NCI-H187 (cell line): ENCODE measurements at places on chromosomes 16 and 17.

GRCh38 chr17:62057696-62058095, 7.4 kb downstream of the MED13 start:
- no peak for DNase-seq

- DNase-seq: no peak
These were observed 35.9 kb downstream of the TMEM132E start for GRCh38 chr17:34615326-34615725.

- no peak for DNase-seq
These were observed 599 bp downstream of the RNF112 start for GRCh38 chr17:19411631-19412030.

DNA sequence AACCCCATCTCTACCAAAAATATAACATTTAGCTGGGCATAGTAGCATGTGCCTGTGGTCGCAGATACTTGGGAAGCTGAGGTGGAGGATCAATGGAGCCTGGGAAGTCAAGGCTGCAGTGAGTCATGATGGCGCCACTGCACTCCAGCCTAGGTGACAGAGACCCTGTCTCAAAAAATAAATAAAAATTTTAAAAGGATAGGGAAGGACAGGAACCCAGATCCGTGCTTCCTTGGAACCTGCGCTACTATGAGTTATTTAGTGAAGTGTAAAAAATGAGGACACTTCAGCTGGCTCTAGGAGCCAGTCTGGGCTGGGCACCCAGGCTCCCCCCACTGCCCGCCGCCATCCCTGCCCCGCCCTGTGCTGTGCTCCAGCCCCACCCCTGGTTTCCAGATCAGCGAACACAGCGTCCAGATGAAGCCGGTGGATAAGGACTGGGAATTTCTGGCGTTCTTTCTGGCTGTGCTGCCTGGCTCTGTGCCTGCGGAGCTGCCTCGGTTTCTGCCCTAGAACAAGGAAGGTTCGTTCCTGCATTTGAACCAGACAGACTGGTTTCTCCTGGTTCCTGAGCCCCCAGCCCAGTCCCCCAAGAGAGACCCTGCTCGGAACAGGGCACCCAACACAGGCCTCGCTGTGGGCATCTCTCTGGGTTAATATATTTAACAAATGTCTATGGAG, 18.5 kb downstream of the PLLP start:
- peak; percentile 27 for DNase-seq

- DNase-seq: no peak
These were observed 11.5 kb downstream of the CLUH start for GRCh38 chr17:2700030-2700490.

DNA sequence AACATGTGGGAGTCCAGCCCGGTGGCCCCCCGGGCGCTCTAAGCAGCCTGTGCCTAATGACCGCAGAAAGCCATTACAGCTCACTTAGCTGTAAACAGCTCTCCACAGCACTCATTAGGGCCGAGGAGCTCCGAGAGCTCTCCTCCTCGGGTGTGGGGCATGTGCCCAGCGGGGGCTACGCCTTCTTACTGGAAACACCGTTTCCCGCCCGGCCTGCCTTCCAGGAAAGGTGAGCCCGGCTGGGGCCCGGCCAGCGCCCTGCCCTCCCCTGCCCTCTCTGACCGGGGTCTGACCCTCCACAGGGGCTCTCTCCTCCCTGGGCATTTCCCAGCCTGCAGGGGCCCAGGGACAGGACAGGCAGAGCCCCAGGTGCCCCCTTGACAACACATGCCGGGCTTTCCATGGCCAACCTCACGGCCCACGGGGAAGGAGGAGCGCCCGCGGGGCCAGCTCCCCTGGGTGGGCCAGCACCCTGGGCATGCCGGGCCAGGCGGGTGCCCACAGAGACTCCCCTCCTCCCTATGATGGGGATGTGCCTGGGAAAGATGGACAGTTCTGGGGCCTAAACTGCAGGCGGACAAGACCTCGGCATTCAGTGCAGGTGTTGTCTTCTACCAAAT, 72.6 kb downstream of the SDK2 start:
- DNase-seq: peak; percentile 65

- DNase-seq: no peak
These were observed 30.2 kb downstream of the PLCD3 start for GRCh38 chr17:45101883-45102811.

DNA sequence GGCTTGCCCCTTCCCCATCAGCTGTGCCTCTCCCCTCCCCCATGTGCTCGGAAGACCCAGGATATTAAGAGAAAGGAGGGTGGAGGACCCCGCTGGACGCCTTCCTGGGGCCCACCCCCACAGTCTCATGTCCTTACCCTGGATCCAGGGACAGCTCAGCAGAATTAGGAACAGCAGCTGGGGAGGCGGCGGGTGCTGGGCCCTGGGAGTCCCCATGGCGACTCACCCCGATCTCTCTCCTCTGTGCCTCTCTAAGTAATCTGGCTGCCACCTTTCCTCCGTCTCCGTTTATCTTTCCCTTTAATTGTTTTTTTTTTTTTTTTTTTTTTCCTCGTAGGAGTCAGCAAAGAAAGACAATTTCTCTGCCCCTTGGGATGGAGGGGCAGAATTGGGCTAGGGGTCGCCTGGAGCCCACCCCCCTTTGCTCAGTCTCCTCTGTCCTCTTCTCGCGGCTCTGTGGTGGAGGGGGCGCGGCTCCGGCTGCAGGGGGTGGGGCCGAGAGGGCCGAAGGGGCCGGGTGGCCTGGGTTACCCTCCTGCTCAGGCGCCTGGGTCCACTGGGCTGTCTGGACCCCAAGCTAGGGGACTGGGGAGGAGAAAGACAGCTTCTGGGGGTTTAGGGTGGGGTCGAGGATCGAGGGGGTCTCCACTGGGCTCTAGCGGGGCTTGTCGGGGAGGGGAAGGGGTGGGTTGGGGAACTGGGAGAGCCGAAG, 390 bp downstream of the SEZ6L2 start:
- no peak for DNase-seq

DNA sequence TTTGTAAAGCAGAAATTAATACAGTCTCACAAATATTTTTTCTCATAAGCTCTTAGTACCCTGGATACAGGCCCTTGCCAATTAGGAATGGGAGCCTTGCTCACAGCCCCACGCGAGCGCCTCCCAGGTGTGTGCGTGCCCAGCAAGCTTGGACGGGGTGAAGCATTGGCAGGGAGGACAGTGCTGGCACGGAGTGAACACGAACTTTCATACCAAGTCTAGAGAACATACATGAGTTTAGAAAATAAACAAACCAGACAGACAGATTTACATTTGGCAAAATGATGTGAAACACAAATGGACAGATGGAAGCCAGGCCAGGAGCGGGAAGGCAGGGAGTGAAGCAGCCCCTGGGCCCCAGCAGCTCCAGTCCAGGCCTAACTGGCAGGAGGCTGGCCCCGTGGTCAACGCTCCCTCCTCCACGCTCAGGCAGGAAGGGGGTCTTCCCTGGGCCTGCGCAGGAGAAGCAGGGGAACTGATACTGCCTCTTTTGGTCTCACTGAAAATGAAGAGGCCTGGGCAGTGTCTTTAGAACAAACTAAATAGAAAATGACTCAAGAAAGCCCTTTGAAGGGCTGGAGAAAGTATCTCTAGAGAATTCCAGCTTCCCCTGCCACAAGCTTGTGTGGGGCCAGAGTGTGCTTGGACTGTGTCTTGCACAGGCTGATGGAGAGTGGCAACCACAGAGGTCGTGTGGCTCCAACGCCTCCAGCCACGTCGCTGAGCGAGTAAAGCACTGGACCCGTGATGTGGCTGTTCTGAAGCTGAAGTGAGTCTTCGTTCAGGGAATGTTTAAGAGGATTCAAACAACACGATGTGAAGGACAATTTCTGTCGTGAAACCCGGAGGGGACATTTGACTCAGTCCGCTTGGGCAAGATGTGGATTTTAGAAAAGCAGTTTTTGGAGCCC, 9.9 kb upstream of the FOXJ1 start:
- no peak for DNase-seq

DNA sequence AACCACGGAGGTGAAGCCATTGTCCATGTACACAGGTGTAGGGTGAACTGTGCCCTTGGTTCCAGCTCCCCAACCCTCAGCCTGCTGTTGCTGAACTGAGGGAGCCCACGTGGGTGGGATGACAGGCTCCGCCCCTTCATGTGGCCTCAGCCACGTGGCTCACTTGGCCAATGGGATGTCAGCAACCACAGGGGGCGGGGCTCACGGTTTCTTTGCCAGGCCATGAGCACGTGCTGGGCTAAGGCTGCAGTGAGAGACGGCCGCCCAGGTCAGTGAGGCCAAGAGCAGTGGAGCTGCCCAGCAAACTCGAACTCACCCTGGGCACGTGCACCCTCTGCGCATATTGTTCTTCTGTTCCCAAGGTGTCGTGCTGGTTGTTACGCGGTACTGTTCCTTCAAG, 282.6 kb downstream of the IRF8 start:
- DNase-seq: no peak

DNA sequence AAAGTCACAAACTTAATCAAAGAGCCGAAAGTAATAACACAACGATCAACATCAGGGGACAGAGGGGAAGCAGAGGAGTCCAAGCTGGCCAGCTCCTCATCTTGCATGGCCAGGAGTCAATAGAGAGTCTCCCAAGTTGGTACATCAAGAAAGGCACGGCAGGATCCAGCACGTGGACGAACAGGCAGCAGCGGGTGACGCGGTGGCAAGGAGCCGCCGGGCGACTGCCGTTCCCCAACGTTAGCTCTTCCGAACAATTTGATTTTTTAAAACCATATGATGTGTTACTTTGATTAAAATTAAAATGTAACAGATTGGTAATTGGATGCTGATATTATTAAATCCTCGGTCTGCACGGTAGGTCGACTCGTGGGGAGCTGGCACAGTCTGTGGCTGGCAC, 81.8 kb upstream of the DOC2B start:
- DNase-seq: no peak

GRCh38 chr17:55672585-55673501, 49.8 kb downstream of the TMEM100 start:
- DNase-seq: no peak

DNA sequence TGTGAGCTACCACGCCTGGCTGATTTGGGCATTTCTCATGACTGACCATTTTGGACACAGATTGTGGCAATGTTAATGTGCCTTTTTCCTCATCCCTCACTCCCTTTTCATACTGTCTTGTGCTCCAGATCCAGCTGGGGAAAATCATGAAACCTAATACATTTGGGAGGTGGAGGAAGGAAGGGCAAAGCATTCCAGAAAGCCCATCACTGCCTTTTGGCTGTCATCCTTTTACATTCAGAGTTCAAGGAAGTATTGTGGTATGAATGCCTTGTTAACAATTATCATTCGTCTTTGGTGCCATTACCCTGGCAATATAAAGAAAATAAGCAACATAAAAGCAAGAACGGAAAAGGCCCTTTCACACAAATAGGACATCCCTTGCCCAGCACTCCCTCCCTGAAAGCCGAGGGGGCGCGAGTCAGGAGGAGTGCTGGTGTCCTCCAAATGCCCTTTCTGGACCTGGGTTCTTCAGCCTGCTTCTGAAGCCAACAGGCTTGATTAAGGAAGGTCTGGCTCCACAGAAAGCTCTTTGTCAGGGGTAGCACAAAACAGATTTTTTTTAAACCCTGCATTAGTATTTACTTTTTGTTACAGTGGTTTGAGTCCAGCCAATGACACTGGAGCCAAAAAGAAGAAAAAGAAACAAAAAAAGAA, 20.1 kb downstream of the NMT1 start:
- no peak for DNase-seq

- no peak for DNase-seq
These were observed 43.9 kb upstream of the RCVRN start for GRCh38 chr17:9948928-9949327.

GRCh38 chr17:379531-380465, 27.2 kb upstream of the RPH3AL start:
- DNase-seq: no peak

DNA sequence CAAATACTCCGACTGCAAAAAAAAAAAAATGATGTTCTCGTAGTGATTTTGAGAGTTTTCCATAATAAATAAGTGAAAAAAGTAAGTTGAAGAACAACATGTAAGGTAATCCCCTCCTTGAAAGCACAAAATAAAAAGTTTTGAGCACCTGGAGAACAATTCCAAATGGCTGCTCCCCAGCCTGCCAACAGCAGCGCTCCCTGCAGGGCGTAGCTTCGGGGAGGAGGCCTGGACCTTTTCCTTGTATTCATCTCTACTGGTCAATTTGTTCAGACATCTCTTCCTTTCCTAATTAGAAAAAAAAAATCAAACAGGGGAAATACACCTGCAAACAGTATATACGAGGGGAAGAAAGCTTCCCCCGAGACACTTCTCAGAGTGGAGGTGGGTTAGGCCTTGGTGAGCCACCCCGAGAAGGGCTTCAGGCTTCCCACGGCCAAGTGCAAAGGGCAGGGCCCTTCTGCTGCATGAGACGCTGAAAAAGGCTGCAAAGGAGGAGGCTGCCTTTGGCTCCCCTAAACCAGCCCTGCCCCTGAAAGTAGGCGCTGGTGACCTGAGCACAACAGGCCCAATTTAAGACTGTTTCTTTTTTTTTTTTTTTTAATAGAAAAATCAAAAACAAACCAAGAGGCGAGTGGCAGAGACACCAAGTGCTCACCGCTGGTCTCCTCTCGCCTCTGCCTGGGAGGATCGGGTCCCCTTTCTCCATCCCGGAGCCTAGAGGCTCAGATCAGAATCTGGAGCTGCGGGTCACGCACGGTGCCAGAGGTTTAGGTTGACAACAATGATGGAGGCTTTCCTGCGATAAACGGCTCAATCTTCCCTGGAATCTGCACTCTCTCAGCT, 193.1 kb upstream of the FOXF1 start:
- no peak for DNase-seq

- no peak for DNase-seq
These were observed 596.0 kb upstream of the GOT2 start for GRCh38 chr16:59330019-59330670.

DNA sequence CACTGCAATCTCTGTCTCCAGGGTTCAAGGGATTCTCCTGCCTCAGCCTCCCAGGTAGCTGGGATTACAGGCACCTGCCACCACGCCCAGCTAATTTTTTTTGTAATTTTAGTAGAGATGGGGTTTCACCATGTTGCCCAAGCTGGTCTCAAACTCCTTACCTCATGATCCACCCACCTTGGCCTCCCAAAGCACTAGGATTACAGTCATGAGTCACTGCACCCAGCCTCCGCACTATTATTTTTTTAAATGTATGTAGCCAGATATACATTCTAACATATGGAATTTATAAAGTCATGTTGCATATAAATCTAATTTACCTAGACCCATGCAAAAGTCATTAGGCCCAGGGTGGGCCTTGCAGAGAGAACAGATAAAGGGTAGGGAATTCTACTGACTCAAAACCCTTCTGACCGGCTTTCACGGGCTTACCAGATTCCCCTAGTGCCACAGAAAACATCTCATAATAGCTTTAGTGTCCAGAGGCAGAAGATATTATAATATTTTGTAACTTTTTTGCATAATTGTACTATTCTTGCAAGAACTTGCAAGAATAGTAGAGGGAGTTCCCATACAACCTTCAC, 20.5 kb upstream of the HELZ start:
- DNase-seq: no peak

DNA sequence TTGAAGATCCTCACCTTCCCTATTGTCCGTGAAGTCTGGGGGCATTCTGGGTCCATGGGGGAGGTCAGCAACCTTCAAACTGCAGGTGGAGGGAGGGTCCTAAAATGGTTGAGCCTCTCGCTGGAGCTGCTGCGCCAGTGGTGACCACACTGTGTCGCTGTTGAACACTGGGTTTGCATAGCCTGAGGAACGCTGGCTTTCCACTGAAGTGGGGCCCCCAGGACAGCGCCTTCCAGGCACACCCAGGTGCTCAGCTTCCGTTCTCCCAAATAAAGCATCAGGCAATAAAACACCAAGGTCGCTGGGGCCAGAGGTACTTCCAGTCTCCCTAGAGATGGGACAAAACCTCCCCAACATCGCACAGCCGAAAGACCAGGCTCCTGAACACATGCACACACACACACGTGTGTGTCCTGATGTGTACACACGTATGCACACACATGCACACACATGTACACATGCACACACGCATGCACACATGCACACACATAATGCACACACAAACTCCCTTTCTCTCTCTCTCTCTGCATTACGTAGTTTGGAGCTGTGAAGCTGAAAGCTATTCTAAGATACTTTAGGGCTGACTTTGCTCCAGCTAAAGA, 120.6 kb downstream of the IRF8 start:
- no peak for DNase-seq
